Fibroblast of skin of right biceps (primary cell): ENCODE measurements at places on chromosomes 2 and 18.

DNA sequence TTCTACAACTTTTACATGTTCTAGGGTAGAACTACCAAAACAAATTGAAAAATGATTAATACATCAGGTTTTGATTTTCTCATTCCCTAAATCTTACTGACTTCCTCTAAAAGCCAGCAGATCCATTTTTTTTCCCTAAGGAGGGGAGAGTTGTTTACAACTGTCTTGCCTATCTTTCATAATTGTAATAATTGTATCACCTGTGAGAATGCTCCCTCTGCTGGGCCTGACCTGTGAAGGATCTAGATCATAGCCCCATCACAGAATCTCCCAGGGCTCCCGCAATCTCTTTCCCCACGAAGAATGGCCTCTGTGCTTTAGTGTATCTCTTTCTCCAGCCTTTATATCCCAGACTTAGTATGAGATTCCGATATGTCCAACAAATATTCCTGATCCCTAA, 9.1 kb downstream of the LOXL3 start:
- no peak for DNase-seq

DNA sequence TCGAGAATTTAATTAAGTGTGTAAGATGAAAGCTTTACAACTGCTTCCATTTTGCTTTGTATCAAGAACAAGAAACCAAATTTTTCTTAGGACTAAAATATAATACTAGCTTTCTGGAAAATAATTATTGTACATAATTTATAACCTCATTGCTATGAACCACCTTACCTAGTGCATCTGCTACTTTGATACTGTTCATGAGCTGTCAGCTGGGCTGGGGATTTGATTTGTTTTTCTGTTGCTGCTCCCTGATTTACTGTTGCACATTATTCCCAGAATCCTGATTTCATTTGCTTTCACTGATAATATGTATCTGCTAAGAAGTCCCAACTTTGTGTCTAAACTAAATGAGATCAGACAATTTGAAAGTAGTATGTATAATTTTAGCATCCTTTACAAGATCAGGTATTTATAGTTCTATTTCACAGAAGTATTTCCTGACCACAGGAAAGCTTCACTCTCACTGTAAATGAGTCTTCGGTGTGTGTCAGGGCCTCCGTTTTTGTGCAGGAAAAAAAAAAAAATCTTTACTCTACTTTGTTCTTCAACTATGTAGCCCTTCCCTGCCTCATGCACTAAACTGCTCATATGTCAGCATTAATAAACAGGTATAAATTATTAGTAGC, 105.6 kb upstream of the CCDC150 start:
- DNase-seq = no peak

GRCh38 chr2:183284606-183285005, 160.4 kb downstream of the NUP35 start:
- DNase-seq = peak; percentile 93

- DNase-seq = peak; percentile 47
Measured at GRCh38 chr2:172993931-172994717, 81.5 kb upstream of the MAP3K20 start.

- DNase-seq = no peak
Measured at GRCh38 chr2:25497918-25498407, 156.2 kb upstream of the DNMT3A start.

DNA sequence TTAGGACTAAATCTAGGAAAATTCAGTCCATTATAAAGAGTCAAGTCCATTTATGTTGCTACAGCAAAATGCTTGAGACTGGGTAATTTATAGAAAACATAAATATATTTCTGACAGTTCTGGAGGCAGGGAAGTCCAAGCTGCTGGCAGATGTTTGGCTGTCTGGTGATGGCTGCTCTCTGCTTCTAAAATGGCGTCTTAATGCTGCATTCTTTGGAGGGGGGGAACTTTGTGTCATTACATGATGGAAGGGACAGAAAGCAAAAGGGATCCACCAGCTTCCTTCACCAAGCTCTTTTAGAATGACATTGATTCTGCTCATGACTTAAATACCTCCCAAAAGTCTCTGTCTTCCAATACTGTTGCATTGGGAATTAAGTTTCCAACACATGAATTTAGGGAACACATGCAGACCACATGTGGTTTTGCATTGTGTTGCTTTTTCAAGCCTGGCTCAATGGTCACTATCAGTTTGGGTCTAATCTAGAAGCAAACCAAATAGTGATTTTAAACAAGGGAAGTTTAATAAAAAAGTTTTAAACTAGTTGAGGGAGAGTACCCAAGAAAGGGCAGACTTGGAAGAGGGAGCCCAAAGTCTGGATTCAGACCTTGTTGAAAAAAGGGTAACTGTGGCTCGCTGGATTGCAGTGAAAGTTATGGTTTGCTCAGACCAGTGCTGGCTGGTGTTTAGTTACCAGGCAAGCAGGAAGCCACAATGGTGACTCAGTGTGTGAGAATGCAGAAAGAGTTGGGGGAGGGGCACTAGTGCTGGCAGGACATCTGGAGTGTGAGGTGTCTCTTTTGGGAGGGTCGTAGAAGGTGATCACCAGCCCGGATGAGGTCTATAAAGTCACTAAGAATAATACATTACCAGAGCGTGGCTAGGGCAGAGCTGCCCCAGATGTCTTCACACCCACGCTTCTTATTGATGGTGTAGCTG, 30.8 kb downstream of the C18orf54 start:
- DNase-seq = peak; percentile 91

GRCh38 chr2:187093771-187094412, 244.9 kb upstream of the ZSWIM2 start:
- peak; percentile 2 for DNase-seq

- DNase-seq = peak; percentile 13
Measured at GRCh38 chr2:218221000-218221399, 4.0 kb downstream of the ARPC2 start.

GRCh38 chr2:128303095-128303791, 15.4 kb downstream of the HS6ST1 start:
- DNase-seq = no peak

DNA sequence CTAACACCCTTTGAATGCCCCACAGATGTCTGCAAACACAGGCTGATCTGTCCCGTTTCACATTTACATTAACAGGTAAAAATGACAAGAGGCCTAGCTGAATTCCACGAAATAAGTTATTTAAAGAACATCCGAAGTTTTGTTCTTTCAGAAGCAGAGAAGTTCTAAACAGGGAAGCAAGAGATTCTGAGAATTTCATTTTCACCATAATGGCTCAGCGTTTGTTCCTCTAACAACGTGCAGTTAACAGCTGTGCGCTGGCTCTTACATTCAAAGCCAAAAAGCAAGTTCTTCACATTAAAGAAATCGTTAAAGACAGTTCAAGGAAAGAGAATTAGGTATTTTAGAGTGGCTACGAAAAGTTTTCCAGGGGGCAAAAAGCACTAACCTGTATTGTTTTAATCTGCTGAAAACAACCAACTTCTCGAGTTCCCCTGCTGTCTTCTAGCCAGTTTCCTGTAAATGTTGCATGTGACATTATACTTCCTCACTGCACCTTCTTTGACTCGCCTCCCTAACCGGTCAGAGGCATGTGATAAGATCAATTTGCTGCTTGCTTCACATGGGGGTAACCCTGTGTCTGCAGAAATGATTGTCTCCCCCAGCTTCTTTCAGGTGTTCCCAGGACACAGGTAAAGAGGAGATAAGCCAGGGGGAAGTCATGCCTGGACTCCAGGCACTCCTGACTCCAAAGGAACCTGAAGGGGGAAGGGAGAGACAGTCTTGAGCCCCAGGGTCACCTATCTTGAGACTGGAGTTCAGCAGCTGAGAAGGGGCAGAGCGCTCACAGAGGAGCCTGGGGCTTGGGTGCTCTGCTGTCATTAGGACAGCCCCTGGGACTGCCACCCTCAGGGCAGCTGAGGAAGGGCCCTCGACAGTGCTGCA, 36.8 kb upstream of the WIPF1 start:
- DNase-seq = peak; percentile 35

DNA sequence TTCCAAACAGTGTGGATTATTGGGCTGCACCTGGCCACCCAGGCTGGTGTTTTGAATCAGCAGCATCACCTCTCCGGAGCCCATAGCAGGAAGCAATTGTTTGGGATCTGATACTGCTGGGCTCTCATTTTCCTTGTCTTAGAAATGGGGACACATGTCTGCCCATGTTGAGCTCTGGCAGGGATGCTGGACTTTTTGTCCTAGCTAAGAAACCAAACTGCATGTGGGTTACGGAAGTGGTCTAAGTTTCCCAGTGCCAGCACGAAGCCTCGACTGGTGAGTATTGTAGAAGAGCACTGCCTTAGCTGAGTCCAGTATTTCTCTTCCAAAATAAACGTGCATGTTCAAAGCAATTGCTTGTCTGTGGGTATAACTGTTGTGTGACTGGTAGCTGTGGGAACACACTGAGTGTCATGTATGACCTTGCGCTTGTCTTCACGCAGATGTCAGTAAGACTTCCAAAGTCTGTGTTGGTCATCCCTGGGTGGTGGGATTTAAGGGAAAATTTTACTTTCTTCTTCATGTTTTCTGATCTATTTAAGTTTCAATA, 43.6 kb downstream of the SH3RF3 start:
- no peak for DNase-seq

GRCh38 chr2:134426721-134427120, 172.8 kb downstream of the MGAT5 start:
- no peak for DNase-seq

GRCh38 chr2:196174404-196174803, 3.0 kb upstream of the STK17B start:
- no peak for DNase-seq

DNA sequence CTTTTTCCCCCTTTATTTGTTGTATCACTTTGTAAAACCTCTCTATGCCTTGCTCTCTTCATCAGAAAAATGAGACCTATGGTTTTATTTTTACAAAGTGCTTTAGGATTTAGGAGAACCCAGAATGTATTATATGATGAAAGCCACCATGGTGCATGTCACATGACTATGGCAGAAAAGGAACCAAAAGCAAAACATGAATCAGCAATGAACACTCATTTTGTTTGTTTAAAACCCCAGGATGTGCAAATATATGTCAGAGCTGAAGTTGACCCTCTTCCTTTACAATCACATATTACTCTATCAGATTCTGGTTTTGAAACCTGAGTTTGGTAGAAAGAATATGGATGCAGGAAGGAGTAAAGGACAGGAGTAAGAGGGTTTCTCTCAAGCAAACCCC, 70.0 kb downstream of the FIGN start:
- DNase-seq = peak; percentile 22

- DNase-seq = peak; percentile 93
Measured at GRCh38 chr2:236749346-236749745, 179.7 kb downstream of the ACKR3 start.

DNA sequence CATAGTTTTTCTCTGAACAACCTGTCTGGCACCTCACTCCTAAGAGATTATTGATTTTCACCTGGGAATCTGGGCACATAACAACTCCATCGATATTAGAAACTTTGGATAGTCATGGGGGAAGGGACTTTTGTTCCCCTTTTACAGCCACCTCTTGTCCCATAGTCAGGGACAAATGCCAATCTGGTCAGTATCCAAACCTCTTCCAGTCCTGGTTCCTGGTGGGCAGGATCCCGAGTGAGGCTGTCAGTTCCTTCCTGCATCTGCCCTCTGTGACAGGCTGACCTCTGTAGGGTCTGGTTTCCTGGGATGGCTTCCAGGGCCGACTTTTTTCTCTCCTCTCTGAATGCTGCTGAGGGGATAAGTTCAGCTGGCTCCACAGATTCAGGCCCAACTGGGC, 11.0 kb downstream of the KIF5C start:
- DNase-seq = no peak

GRCh38 chr2:30708491-30709290, 98.6 kb downstream of the CAPN13 start:
- DNase-seq = peak; percentile 17

GRCh38 chr2:128687565-128687964, 368.9 kb upstream of the HS6ST1 start:
- no peak for DNase-seq

DNA sequence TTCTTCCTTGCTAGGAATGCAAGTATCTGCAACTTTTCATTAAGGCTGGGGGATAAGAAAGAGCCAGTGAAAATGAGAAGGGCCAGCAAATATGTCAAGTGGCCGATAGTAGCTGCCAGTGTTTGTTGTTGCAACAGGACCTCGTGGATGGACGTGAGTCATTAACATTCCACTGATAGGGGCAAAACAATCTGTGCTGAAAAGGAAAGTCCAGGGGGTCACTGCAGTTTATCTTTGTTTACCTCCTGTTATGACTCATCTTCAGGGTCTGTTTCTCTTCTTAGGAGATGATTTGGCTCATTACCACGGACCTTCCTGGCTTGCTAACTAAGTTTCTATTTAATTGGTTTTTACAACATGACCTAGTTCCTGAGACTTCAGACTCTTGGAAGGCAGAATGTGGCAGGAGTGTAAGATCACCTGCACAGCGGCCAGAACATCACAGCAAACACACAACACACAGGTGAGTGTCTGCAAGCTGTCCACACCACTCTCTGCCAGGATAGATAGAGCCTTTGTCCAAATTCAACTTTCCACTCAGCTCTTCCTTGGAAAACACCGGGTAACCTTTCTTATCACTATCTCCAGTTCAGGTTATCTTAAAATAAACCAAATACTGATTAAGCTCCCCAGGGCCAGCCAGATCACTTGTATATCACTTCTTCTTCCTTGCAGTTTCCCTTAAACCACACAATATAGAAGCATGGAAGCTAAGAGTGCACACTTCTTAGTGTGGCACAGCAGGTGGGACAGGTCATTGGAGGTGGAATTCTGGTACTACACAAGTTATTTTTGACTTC, 157.5 kb upstream of the LMAN1 start:
- DNase-seq = peak; percentile 67

DNA sequence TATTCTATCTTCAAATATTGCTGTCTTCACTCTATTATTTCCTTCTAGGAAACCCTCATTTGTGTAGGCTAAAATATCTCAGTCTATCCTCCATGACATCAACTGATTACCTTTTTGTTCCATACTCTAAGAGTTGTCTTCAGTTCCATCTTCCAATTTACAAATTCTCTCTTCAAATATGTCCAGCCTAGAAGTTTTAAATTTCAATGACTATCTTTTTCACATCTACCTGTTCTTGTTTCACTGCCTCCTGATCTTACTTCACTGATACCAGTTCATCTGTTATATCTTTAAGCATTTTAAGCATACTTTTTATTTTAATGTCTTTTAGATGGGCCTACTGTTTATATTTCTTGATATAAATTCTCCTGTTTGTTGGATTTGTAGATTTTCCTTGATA, 53.6 kb upstream of the COX7A2L start:
- no peak for DNase-seq

DNA sequence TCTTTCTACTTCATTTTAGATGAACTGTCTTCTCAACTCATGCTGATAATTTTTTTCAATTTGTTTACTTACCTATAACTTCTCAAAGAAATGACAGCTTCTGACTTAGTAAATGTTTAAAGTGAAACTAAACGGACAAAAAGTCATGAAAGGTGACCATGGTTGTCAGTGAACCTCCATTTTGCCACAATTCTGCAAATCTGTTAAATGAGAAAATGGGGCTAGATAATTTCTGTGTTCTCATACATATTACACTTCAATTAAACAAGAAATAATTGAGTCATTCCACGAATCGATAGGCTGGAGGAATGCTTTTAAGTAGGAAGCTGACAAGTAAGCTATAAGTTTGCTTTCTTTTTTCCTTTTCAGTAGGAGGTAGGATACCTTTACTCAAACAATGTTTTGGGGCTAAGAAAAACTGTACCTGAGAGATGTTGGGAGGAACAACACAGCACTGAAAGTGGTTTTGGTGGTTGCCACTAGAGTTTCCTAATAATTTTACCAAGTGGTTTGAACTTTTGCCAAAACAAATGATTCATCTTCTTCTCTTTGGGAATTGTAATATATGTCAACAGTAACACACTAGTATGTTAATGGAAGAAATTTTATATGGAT, 17.1 kb downstream of the DYNAP start:
- DNase-seq = peak; percentile 26

GRCh38 chr2:200264631-200265030, 41.9 kb upstream of the SPATS2L start:
- no peak for DNase-seq
